ENCODE measurements at places on chromosomes 12 and 14.

DNA sequence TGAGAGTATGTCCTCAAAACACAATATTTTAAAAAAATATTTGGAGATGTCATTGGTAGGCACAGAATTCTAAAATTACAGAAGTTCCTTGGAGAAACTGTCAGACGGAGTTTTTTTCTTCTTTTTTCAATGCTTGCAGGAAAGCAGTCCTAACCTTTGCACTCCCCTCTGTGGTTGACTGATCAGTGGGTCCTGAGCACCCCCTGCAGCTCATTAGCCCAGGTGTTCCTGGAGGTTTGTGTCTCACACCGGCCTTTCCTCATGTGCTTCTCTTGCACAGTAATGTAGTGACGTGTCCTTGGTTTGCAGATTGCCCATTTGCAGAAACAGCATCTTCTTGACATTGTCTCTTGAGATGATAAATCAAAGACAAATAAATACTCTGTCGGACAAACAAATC is 513.0 kb downstream of the TMEM121 start:
- no peak for DNase-seq

DNA sequence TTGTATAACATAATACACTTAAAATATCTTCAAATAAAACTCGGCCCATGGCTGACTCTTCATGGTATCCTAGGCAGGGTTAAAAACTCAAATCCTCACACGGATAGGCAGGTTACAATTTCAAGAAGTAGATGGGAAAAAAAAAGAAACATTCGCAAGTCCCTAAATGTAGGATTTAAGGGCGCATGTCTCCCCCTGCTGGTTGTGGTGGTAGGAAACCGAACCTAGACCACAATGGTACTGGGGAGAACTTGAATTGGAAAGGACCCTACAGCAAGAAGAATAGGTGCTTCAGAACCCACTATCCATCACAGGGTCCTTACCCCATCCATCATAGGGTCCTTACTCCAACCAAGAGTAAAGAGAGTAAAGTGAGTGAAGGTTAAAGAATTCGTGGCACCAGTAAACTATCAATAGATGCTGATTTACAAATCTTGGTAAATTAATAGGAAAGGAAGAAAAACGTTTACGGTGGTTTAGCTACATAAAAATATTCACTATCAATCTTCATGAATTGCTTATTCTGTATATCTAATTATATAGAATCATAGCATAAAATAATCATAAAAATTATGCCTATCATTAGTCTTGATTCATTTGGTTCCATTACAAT is 3.3 kb upstream of the CIPC start:
- peak; percentile 71 for DNase-seq

DNA sequence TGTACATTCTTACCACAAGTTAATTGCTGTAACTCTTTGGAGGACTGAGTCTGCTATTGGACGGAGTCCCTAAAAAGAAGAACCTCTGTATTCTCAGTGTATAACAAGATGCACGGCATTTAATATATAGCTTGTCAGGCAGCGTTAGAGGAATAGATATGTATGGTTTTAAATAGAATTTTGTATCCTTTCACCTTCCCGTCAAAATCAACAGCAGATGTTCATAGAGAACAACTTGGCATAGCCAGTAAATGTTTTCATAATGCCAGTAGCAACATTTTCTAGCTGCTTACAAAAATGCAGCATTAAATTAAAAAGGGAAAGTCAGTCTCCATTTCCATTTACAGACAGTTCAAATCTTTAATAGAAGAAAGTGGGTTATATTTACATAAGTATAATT is 6.8 kb downstream of the SCYL2 start:
- DNase-seq, result no peak

DNA sequence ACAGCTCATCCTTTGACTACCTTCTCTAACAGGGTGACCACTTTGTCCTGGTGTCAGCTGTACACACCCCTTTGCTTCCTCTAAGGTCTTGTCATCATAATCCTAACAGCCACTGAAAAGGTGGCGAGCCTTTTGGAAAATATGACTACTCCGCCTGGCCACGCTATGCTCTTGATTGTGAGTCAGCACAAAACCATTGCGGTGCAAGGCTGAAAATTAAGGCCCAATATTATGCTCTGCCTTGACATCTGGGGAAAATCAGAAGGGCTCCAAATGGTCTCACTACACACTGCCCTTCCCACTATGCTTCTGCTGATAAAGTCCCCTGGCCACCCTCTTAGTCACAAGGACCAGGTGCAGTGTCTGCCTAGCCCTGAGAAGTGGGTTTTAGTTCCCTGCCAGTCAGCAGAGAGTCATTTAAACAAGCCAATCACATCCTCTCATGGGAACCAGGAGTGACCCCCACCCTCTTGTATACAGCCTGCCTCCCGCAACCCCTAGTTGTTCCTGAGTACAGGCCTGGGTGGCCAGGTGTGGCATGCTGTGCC is 34.3 kb downstream of the FGD6 start:
- no peak for DNase-seq

DNA sequence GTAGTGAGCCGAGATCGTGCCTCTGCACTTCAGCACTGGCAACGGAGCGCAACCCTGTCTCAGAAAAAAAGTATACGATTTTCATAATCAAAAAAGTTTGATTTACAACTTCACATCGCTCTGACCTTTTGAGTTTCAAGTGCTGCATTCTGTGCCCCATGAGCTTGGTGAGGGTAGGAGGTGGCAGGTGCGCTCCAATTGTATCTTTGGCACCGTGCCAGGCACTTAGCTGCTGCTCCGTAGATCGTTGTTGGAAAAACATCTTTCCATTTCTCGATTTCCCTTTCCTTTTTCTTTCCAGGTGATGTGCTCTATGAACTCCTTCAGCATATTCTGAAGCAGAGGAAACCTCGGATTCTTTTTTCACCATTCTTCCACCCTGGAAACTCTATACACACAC is 203.7 kb downstream of the ETV6 start:
- DNase-seq, result no peak

DNA sequence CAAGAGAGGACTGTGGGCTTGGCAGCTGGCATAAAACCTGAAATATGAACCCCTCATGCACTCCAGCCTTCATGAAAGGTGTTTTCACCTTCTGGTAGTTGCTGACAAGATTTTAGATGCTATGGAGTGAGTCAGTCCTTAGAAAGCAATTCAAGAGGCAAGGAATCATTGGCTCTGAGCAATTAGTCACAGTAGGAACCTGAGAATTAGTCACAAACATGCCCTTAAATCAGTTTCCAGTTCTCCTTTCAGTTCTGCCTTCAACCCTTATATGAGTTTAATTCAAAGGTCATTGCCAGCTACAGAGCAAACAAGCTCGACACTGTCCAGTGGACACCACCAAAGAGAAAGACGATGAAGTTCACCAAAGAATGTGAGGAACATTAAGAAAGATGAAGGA is 472.3 kb downstream of the GLT1D1 start:
- DNase-seq, result no peak

- DNase-seq, result no peak
These were observed 345.2 kb upstream of the KITLG start for GRCh38 chr12:88925454-88925853.

- DNase-seq, result no peak
These were observed 9.0 kb upstream of the SIX1 start for GRCh38 chr14:60658211-60658690.

DNA sequence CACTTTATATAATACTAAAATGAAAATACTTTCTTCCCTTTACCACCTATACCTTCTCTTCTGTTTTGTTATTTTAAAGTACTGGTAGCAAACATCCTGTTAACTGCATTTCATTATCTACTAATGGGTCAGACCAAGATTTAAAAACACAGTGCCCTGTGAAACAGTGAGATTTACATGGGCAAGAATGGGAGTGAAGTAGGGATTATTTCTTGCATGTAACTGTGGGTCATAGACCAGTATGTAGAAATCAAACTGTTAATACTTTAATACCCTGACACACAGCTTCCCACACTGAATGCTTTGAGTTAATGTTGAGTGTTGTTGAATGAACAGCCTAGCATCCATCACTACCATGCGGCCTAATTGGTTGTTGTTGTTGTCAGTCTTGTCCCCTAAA is 61.6 kb downstream of the PLEKHA5 start:
- DNase-seq, result no peak

- DNase-seq, result no peak
These were observed 124.3 kb downstream of the CRACR2A start for GRCh38 chr12:3628629-3629028.

GRCh38 chr14:33081259-33081658 is 142.6 kb downstream of the NPAS3 start:
- DNase-seq, result no peak

DNA sequence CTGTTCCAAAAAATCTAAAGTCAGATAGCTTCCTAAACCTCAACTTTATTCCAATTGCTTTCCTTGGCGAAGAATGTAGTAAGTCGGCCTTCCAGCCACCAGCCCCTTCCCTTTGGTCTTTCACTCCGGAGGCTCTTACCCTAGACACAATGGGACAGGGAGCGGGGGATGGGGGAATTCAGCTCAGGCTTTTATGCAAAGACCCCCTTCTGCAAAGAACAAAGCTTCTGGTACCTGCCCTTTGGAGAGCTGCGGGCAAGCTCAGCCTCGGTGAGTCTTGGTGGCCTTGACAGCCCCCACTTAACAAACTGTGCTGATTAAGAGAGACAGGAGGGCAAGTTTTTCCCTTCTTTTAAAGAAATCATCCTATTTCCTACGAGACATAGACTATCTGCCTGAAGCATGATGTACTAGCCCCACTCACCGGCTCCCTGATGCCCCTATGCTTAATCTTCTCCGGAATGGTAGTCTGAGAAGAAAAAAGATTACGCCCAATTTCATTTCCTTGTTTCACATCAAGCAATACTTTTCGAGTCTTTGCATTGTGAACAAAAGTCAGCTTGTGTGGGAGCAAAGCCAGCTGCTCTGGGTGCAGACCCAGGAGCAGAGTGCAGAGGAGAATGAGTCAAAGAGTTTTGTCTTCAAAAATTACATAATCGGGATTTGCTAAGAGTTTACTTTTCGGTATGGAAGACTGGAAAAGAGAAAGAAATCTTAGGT is 1.5 kb upstream of the NANOG start:
- no peak for DNase-seq

DNA sequence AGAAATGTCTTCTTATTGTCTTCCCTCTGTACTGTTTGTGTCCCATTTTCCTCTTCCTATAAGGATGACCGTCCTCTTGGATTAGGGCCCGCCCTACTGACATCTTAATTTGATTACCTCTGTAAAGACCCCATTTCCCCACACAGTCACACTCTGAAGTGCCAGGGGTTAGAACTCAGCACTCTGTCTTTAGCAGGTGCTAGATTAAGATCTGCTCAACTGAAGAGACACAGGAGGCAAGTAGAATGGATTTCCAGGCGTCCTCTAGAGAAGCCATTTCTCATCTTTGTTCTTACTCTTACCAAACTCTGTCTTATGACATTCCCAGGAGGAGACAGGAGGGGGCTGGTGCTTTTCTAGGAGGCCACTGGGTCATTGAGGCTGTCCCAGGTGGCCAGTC is 50.8 kb downstream of the VCPKMT start:
- DNase-seq, result no peak

GRCh38 chr12:58901664-58902063 is 18.6 kb downstream of the LRIG3 start:
- no peak for DNase-seq

DNA sequence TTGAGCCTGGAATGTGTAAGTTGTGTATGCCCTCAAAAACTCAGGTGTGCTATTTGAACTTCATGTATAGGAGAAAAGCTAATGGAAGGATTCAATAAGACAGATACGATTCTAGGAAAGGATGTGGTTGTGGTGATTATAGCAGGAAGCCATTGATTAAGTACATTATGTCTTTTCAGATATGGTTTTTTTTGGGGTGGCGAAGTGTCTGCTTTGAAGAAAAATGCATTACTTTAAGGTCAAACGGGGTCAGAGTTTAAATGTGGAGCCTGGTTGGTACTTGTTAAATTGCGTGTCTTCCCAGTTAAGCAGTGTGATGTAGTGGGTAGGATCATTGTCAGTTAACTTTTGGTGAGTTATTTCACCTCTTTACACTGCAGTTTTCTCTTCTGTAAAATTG is 13.0 kb upstream of the NUP107 start:
- no peak for DNase-seq

GRCh38 chr12:96422192-96422591 is 22.0 kb upstream of the CDK17 start:
- DNase-seq, result no peak

- DNase-seq, result no peak
These were observed 203 bp downstream of the NFATC4 start for GRCh38 chr14:24368212-24368561.

GRCh38 chr14:79056879-79057278 is 886.7 kb downstream of the NRXN3 start:
- DNase-seq, result no peak

DNA sequence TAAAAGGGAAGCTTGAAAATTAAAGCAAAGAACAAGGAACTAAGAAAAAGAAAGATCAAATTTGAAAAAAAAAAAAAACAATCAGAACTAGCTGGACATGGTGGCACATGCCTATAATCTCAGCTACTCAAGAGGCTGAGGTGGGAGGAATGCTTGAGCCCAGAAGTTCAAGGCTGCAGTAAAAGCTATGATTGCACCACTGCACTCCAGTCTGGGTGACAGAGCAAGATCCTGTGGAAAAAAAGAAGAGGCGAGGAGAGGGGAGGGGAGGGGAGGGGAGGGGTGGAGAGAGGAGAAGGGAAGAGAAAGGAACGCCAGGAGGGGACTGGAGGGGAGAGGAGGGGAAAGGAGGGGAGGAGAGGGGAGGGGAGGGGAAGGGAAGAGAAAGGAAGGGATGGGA is 43.0 kb downstream of the EEA1 start:
- no peak for DNase-seq

- DNase-seq, result no peak
These were observed 9.9 kb upstream of the ADIPOR2 start for GRCh38 chr12:1680804-1681492.

DNA sequence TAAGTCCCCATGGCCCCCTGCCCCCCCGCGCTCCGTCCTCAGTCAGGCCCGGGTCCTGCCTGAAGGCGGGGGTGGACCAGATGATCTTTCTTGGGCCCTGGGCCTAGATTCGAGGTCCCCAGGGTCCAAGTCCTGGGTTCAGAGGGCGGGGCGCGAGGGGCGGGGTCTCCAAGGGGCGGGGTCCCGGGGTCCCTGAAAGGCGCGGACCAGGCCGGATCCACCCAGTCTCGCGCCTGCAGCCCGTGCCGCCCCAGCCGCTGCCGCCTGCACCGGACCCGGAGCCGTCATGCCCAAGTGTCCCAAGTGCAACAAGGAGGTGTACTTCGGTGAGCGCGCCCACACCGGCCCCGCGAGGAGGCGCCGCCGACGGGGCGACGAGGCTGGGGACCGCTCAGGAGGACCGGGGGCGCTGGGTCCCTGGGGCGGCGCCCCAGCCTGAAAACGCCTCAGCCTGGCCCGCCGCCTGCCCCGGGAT is 325 bp downstream of the CRIP1 start:
- DNase-seq, result no peak

DNA sequence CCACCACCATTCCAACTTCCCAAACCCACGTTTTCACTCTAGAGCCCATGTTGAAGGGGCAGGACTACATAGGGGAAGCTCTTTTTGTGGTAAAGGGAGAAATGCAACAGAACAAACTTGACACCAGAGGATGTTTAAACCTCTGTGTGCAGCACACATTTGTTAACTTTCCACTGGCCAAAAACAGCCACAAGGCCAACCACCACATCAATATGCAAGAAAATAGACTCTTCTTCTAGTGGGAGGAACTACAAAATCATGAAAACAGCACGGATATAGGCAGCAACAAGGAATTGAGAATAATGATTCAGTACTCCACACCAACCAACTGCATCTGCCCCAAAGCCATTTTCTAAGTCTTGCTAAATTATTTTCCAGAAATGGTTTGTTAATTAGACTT is 66.3 kb upstream of the CEP83 start:
- DNase-seq, result no peak
